ENCODE measurements at places on chromosomes 1 and 21. TPM values are rescaled to one million over a fixed set of nuclear protein-coding genes. Genes with fewer than 3 reads are reported as not detected.

Gene LDLRAD1
- not detected for total RNA-seq

Gene OR2T3
- not detected for total RNA-seq

Gene ASPM
- 0.96 TPM for total RNA-seq

Gene UBE2G2
- 48.3 TPM for total RNA-seq

Gene NTNG1
- total RNA-seq = 0.81 TPM

Gene KCND3
- 56.2 TPM for total RNA-seq

Gene STK40
- total RNA-seq = 127 TPM

Gene CELA2B
- total RNA-seq = not detected

Gene AGMAT
- total RNA-seq = not detected

All from gastroesophageal sphincter (tissue), 4 donors.